Breast epithelium (tissue), 4 donors: ENCODE measurements at places on chromosomes 13 and 19. TPM values are rescaled to one million over a fixed set of nuclear protein-coding genes. Genes with fewer than 3 reads are reported as not detected.

Gene CNFN
- total RNA-seq, result 2.6 TPM

Gene ATP4B
- total RNA-seq, result not detected

Gene ZNF835
- 8.0 TPM for total RNA-seq

Gene PSG7
- not detected for total RNA-seq

Gene ELAVL3
- total RNA-seq, result not detected

Gene SIAH3
- under 0.01 TPM for total RNA-seq

Gene CERS4
- total RNA-seq, result 141 TPM

Gene ITPKC
- total RNA-seq, result 55.1 TPM

Gene SGCG
- total RNA-seq, result 18.1 TPM

- DNase-seq, result peak; percentile 66
These were observed 106.8 kb upstream of the SPATA13 start for GRCh38 chr13:24053519-24054251.

DNA sequence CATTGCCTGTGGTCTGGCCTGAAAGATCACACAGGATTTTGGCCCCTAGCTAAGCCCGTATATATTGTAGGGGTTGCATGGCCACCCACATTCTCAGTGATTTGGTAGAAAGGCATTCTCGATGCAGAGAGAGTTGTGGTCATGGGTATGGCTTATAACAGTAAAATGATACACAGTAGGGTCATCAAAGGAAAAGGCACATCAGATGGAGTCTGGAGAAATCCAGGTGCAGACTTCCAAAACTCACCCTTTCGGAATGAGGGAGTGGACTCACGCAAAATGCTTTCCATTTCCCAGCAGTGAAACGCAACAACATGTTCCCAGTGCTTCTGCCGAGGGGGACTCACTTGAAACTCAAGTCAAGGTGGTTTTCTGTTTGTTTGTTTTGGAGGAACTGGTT, 802.5 kb upstream of the SLITRK1 start:
- no peak for DNase-seq

- no peak for DNase-seq
These were observed 16.9 kb downstream of the MCF2L start for GRCh38 chr13:112985803-112986408.

- no peak for DNase-seq
These were observed 16.1 kb upstream of the SIGLEC6 start for GRCh38 chr19:51547397-51548212.

GRCh38 chr13:60837806-60838205, 440.8 kb downstream of the TDRD3 start:
- DNase-seq, result no peak

DNA sequence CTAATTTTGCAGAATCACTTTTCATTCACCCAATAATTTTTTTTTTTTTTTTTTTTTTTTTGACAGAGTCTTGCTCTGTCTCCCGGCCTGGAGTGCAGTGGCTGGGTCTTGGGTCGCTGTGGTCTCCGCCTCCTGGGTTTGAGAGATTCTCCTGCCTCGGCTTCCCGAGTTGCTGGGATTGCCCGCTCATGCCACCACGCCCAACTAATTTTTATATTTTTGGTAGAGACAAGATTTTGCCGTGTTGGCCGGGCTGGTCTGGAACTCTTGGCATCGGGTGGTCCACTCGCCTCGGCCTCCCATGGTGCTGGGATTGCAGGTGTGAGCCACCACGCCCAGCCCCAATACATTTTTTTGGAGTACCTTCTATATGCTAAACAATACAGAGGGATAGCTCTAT, 1120.0 kb upstream of the ATXN8OS start:
- no peak for DNase-seq

GRCh38 chr19:56087647-56088496, 33.2 kb downstream of the ZNF787 start:
- no peak for DNase-seq

DNA sequence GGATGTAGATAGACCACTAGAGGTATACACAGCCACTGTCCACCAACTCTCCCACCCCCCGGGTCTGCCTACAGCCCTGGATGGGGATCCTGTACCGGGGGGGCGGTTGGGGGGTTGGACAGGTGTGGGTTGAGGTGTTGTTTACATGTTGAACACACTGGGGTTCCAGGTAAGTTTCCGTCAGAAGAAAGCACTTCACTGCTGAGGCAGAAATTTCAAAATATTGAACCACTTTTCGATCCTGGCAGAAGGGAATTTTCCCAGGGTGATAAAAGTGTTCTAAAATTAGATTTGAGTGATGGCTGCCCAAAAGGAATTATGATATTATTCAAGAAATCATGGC, 6.6 kb upstream of the CEACAM16 start:
- no peak for DNase-seq

DNA sequence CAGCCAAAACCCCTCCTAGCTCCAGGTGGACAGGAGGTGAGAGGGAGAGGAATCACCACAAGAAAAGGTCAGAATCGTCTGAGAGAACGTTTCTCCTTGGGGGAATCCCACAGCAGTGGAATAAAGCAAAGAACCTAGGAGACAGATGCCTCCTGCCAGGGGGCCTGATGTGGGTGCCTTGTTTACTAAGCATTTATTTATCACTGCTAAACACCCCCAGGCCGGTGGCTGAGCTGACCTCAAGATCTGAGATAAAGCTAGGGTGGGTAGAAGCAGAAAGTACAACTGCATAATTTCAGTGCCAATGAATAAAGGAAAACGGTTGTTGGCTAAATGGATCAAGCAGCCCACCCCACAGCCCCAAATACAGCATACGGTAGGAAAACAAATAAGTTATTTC, 33.9 kb upstream of the ATP11A start:
- DNase-seq, result peak; percentile 0

GRCh38 chr19:2848616-2849015, 7.3 kb downstream of the ZNF555 start:
- no peak for DNase-seq

GRCh38 chr19:2723747-2724146, 2.6 kb upstream of the DIRAS1 start:
- DNase-seq, result no peak

DNA sequence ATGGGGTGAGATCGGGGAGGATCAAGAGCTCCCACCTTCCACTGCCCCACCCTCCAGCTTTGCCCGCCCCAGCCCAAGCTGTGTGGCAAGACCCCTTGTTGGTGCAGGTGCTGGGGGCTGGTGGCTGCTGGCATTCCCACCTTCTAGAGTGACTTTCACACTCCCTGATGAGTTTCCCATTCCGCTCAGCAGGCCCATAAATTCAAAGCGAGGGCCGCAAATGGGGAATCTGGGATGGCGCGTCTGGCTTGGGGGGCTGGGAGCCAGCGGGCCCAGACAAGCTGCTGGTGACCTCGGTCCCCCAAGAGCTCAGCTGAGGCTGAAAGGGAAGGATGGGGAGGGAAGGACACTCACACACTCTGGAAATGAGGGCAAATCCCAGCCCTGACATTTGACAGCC, 110.3 kb downstream of the GADD45B start:
- DNase-seq, result no peak

GRCh38 chr19:35153701-35154524, 622 bp upstream of the FXYD5 start:
- no peak for DNase-seq

GRCh38 chr19:11242864-11243797, 3.7 kb downstream of the ANGPTL8 start:
- peak; percentile 79 for DNase-seq

- DNase-seq, result no peak
These were observed 5.4 kb downstream of the FUT5 start for GRCh38 chr19:5864725-5865486.

DNA sequence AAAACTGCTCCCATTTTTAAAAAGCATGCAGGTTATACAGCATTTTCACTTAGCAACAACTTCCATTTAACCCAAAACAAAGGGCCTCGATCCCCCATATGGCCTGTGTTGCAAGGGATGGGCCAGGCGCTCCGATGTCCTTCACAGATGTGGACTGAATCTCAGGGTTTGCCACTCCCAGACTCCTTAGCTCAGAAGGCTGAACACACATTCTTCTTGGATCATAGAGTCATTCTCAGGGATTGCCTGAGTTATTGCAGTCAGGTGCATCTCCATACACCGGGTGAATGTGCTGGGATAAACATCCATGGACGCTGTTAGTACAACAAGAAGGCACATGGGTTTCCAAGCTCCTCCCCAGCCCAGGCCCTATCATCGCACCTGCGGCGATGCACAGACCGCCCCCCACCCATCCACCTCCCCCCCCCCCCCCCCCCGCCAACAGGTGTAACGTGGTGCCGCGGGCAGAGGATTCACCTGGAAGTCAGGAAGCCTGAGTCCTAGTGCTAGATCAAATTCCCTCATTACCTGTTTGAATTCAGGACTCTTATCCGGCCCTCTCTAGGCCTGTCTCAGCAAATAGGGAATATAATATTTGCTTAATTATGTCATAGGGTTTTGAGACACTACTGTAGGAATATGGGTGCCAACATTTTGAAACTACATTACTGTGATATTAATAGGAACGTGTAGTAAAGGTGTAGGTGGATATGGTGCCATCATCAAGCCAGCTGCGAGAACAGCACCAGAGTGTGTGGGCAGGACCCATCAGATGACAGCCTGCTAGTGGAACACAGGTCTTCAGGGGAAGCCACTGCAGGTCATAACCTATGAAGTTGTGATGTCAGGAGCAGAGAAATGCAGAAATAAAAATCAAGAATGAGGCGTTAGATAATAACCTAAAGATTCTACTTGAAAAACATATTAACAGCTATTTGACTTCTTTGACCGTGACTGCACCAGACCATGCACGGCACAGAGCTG, 110.9 kb downstream of the SACS start:
- DNase-seq, result no peak

DNA sequence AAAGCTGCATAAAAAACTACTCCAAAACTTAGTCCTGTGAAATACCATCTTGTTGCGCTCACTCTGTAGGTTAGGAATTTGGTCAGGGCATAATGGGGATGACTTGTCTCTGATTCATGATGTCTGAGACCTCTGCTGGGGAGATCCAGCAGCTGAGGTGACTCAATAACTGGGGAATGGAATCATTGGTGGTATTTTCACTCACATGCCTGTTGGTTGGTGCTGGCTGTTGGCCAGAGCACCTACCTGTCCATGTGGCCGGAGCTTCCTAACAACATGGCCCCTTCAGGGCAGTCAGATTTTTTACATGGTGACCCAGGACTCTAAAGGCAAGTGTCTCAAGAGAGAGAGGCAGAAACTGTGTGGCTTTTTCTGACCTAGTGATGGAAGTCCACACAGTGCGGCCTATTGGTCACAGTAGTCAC, 7.4 kb upstream of the ESD start:
- no peak for DNase-seq

DNA sequence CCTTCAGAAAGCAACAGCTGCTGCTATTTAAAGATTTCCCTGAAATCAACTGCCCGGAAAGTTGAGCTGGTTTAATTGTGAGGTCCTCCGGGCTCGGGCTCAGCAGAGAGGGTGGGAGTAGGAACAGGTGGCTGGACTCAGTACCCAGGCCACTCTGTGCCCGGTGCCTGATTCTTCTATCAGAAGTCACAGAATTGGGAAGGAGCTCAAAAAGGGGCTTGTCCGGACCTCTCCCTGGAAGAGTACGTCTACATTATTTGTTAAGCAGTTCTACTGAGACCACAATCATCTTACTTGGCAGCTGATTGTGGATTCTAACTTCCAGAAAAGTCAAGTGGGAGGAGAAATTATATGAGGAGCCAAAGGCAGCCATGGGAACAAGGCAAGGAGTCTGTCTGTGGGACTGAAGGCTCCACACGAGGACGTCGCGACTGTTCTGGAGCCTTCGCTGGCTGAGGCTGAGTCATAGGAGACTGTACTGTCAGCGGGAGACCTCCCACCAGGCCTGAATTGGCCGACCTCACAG, 91.7 kb upstream of the ANKRD10 start:
- DNase-seq, result no peak

GRCh38 chr13:81872581-81872980, 1531.7 kb upstream of the SPRY2 start:
- DNase-seq, result no peak

DNA sequence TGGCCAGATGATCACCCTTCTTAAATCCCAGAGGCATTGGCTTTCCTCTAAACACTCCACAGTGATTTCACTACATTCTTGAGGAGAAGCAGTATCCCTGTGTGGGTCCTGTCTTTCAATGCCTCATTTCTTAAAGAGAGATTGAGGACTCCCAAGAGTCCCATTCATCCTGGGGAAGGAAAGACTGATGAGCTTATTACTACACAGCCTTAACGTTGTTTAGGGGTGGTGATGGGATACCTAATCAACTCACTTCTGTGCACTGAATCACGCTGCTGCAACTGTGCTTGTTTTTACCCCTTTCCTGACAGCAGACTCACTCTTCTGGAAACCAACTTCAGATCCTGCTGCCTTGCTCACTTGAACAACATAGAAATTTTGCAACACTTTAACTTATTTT, 203.1 kb downstream of the RGCC start:
- no peak for DNase-seq

GRCh38 chr19:39998501-39998900, 1.6 kb downstream of the ZNF546 start:
- no peak for DNase-seq

DNA sequence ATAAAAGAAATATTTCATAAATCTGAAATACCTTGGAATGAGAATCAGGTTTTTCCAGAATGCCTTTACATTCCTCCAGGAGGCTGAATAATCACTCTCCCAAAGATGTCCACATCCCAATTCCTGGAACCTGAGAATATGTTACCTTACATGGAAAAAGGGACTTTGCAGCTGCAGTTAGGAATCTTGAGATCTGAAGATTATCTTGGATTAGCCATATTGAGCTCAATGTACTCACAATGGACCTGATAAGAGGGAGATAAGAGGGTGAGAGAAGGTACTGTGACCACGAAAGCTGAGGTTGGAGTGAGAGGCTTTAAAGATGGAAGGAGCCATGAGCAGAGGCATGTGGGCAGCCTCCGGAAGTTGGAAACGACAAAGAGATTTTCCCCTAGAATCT, 36.8 kb upstream of the MBNL2 start:
- no peak for DNase-seq
